ELR (cell line): ENCODE measurements at places on chromosomes 16 and 17.

DNA sequence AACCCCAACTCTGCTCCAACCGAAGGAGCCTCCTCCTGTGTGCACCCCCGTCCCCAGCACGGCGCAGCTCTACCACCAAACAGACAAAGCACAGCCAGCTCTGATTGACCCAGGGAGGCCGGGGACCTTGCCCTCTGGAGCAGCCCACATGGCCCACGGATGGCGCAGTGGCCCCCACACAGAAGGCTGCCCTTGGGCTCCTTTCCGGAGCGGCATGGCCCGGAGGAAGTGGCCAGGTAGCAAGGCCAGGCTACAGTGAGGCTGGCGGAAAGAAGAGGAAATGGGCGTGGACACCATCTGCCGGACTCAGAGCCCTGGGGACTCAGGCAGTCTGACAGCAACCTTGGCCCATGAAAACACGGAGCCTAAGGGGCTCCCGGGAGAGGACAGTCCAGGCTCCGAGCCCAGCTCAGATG, 19.9 kb upstream of the ZC3H18 start:
- DNase-seq: no peak

DNA sequence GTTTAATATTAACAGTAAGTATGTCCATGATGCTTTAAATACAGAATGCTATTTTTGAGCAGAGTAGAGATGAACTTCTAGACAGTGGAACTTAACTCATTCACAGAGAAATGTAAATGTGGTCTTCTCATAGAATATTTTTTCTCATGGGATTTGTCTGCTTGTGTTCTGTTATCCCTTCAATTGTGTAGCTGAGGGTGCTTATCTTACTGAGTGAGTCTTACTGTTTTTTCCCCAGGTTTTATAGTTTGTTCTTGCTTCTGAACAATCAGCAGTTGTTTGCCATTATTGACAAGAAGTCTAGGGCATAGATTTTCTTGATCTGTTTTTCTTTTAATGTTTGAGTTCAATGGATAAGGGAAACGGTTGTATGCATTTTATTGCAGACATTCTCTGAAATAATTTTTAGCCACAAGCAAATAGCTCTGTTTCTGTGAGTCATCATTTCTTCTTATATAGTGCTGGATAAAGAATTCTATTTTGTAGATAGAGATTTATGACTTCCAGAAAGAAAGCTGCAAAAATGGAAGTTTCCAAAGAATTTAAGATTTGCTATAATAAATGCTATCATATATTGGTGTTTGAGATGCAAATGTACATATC, 60.5 kb downstream of the NF1 start:
- peak; percentile 44 for DNase-seq

GRCh38 chr17:61496957-61497653, 44.9 kb downstream of the TBX4 start:
- DNase-seq: no peak

DNA sequence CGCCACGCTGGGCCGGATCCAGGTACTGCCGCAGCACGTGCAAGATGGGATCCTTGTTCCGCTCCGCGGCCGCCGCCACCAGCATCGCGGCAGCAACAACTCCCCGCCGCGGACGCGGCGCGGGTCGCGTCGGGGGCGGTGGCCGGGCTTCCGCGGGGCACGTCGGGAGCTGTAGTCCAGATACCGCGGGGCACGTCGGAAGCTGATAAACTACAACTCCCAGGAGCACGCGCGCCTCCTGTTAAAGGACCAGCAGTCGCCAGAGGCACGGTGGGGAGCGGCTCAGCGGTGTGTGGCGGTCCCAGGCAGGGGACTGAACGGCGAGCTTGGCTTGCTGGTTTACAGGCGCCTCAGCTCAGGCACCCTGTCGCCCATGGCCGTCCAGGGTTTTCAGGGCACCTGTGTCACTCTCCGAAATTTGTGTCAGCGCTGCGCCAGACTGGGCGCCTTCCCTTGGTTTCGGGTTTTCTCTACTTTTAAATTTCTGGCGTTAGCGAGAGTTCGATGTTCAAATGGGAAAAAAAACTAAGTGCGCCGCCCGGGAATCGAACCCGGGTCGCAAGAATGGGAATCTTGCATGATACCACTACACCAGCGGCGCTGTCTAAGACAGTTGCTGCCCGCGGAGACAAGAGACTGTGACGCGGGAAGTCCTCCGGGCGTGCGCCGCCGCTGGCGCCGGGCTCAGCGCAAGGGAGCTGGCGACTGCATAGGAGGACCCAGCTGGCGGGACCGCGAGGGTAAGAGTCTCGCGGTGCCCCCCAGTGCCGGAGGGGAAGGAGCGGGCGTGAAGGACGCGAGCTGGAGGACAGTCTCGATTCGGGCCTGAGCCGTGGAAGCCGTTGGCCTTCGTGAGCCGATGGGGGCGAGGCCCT, at the start of gene METTL26:
TSS of gene METTL26 (minus strand) at position 100 of the 875 bp plus-strand sequence. CDS start at position 85, 15 bp downstream.
- peak; percentile 94 for DNase-seq

GRCh38 chr17:75094871-75095399, 7.2 kb downstream of the SLC16A5 start:
- no peak for DNase-seq

GRCh38 chr16:64711026-64711425, 410.8 kb downstream of the CDH11 start:
- no peak for DNase-seq

- DNase-seq: no peak
Measured at GRCh38 chr17:74464730-74465377, 1.6 kb upstream of the CD300A start.

DNA sequence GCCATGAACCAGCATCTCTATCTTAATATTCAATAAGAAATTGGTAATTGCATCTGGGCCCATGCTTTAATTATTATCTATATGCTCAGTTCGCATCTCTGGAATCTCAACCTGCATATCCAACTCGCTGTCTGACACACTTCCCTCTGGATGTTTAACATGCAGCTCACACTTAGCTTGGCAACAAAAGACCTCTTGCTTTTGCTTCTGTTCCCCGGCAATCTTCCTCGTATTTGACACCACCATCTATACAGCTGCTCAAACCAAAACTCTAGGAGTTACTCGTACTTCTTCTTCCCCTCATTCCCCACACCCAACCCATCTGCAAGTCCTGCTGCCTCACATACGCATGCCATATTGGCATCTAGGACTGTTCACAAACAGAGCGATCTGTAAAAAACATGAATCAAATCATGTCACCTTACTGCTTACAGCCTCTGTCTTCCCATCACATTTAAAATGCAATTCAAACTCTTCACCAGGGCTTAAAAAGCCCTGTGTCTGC, 300.6 kb downstream of the CEP112 start:
- no peak for DNase-seq

DNA sequence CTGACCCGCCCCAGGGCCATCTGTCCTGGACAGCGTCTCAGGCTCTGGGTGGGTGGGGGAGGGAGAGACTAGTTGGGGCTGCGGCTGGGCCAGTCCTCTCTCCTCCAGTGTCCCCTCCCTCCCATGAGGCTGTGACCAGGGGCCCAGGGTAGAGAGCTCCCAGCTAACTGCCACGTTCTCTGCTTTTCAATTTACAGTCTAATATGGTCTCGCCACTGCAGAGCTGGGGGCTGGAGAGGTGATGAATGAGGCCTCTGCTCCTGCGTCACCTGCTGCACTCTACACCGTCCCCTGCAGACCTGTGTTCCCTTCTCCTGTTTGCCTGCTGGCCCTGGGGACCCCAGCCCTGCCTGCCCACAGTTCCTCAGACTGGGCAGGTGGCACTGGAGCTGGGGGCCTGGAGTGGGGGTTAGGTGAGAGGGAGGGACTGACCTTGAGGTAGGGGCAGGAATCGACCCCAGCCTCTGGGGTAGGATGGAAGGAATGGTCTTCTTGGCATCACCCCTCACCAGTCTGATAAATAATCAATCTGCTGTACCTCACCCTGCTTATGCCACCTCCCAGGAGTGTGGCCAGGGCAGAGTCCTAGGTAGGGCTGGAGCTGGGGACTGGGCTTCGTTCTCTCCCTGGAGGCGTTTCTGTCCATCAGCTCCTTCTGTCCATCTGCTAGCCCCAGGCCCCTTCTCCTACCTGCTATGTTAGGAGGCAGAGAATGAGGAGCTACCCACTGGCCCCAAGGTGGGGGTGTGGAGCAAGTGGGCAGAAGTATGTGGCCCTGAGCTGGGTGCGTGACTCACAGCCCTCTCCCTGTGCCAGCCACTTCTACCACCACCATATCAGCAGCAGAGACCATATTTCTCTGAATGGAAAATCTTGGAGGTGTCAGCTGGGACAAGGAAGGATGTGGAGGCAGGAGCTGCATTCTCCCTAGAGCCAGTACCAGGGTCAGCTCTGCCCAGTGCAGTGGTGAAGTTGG, 12.9 kb downstream of the SEZ6 start:
- DNase-seq: no peak

GRCh38 chr17:752620-753219, 656 bp upstream of the GEMIN4 start:
- DNase-seq: peak; percentile 27

- no peak for DNase-seq
Measured at GRCh38 chr17:19709841-19710240, 6.5 kb downstream of the SLC47A2 start.

GRCh38 chr16:86087011-86087895, 188.3 kb downstream of the IRF8 start:
- no peak for DNase-seq

- no peak for DNase-seq
Measured at GRCh38 chr16:894136-894535, 76.6 kb downstream of the LMF1 start.

DNA sequence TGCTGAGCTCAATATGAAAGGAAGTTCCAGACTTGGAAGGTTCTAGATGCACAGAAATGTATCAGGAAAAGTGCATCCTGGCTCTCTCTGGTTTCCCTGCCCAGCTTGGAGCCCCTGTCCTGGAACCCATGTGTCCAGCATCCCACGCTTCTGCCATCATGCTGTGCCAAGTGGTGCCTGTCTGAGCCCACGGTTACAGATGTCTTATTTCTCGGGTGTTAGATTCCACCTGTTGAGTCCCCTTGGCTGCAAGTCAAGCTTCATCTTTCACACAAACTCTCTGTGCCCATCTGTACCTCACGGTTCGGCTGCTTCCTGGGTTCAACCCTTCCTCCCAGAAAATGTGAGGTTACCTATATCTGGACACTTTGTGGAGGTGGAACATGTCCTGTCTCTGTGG, 22.5 kb downstream of the OR1D5 start:
- DNase-seq: no peak

DNA sequence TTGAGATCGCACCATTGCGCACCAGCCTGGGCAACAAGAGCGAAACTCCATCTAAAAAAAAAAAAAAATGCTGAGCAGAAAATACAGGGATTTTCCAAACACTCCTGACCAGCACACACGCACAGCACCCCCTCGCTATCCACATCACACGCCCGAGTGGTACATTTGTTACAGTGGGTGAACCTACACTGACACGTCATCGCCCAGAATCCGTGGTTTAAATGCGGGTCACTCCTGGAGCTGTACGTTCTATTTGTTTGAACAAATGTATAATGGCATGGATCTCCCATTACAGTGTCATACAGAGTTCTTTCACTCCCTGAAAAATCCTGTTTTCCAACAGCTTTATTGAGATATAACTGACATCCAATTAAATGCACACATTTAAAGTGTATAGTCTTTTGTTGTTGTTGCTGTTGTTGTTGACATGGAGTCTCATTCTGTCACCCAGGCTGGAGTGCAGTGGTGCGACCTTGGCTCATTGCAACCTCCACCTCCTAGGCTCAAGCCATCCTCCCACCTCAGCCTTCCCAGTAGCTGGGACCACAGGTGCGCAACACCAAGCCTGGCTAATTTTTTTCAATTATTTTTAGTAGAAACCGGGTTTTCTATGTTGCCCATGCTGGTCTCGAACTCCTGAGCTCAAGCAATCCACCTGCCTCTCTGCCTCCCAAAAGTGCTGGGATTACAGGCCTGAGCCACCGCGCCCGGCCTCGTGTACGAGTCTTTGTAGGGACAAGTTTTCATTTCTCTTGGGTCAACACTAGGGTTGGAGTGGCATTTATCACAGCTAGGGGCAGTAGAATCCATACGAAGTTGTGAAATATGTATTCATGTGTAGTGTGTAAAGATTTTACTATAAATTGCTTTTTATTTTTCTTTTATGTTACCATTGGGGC, 4.4 kb upstream of the CARHSP1 start:
- no peak for DNase-seq
